ENCODE measurements at places on chromosomes 16 and 17.

- DNase-seq = no peak
These were observed 40.5 kb upstream of the SKAP1 start for GRCh38 chr17:48470388-48471034.

GRCh38 chr16:46859719-46860152 lies 24.4 kb upstream of the GPT2 start:
- DNase-seq = no peak

DNA sequence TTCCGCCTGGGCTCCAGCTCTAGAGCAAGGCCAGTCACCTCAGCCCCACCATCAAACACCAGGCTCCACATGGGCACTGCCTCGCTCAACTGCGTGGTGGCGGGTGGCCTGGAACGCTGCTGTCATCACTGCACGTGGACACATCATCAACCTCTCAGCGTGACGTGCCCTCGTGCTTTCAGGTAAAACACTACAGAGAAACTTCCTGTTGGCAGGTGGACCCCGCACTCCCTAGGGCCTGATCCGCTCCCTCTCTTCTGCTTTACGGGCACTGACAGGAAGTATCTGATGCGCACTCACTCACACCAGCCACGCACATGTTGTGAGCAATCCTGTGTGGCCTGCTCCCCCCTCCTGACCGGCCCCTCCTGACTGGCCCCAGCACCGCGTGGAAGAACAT lies 87.4 kb downstream of the ANKRD11 start:
- no peak for DNase-seq

DNA sequence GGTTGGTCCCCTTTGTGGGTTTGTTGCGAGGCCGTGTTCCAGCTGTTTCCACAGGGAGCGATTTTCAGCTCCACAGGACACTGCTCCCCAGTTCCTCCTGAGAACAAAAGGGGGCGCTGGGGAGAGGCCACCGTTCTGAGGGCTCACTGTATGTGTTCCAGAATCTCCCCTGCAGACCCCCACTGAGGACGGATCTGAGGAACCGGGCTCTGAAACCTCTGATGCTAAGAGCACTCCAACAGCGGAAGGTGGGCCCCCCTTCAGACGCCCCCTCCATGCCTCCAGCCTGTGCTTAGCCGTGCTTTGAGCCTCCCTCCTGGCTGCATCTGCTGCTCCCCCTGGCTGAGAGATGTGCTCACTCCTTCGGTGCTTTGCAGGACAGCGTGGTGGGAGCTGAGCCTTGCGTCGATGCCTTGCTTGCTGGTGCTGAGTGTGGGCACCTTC lies 27.3 kb upstream of the STH start:
- DNase-seq = no peak

GRCh38 chr17:49525831-49526741 lies 31.0 kb downstream of the NGFR start:
- DNase-seq = no peak

GRCh38 chr16:89155184-89155679 lies 16.3 kb upstream of the CDH15 start:
- DNase-seq = no peak

All from NCI-H2029 treated with DMSO at 0.1 percent for 48 hours (cell line).